ENCODE measurements at places on chromosomes 4 and X.
A peak's percentile ranks its signal among the peaks of the same experiment; 100 is the strongest.

GRCh38 chrX:41090568-41091238 lies 5.5 kb downstream of the USP9X start:
- no peak for DNase-seq

GRCh38 chr4:141724646-141725045 lies 88.3 kb downstream of the IL15 start:
- no peak for DNase-seq

DNA sequence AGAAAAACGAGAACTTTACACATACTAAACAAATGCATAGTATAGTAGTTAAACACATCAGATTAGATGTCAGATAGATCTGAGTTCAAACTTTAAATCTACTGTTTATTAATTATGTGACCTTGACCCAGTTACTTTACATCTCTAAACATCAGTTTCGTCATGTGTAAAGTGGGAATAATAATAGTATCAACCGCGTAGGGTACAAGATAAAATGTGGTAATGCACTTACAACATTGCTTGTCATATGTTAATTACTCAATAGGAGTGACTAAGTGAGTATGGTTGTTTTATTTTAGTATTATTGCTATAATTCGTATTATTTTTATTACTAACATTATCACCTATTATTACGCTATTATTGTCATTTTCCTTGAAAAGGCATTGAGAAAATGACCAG lies 144.2 kb downstream of the KLHL4 start:
- no peak for DNase-seq

DNA sequence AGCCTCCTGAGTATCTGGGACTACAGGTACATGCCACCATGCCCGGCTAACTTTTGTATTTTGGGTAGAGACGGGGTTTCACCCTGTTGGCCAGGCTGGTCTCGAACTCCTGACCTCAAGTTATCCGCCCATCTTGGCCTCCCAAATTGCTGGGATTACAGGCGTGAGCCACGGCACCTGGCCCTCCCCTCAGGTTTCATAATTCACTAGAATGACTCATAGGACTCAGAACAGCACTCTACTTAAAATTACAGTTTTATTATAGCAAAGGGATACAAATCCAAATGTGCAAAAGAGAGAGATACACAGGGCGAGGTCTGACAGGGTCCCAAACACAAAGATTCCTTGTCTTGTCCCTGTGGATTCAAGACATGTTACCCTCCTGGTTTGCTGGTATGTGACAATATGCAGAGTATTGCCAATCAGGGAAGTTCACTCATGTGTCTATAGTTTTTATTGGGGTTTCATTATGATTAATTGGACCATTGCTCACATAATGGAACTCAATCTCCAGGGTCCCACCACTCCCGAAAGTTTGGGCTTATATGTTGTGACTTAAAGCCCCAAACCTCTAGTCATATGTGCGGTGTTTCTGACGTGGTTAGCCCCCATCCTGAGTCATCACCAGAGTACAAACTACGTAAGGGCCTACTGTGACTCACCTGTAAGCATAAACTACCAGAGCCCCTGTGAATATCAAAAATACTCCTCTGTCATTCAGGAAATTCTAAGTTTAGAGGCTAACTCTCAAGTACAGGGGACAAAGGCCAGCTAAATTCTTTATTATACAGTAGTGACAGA lies 5.2 kb downstream of the YIPF6 start:
- peak; percentile 68 for DNase-seq

GRCh38 chr4:158253350-158253980 lies 43.2 kb downstream of the TMEM144 start:
- peak; percentile 15 for DNase-seq

Data from stimulated activated effector memory CD8-positive, alpha-beta T cell treated with anti-CD3 and anti-CD28 coated beads, Interleukin-12 subunit alpha, Interleukin-12 subunit beta, amount 100 ng/mL, for 72 hours (primary cell).